ENCODE measurements at places on chromosomes 3 and 15.
A peak's percentile ranks its signal among the peaks of the same experiment; 100 is the strongest.

DNA sequence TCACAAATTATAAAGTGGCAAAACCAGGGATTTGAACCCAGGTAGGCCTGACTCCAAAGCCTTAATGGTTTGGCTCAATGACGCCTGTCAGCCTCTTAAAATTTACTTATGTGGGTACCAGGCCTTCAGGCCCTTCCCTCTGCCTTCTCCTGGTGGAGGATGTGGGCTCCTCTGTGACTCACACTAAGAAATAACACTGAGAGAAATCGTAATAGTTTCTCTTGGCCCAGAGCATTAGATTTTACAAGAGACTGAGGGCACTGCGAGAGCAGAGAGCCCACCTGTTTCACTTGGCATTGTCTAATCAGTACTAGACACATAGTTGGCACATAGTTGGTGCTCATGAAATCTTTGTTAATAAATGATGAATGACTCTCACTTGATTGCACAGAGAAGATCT is 505.2 kb downstream of the SHQ1 start:
- DNase-seq: peak; percentile 43

DNA sequence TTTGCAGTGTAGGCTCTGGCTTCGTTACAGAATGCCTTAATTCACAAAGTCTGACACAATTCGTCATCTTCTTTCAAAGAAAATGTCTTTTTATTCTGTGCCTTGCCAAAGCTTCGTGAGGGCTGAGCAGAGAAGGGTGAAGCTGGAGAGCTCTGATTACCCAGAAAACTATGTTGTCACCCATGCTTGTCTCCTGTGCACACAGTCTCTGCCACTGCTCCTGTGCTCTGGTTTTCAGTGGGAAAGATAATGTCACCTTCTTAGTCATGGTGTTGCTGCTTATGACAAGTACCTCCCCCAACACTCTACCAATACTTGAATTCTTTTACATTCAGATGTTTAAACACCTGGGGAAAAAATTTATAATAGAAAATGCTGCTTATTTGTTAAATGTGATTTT is 509.2 kb upstream of the GRM7 start:
- no peak for DNase-seq

DNA sequence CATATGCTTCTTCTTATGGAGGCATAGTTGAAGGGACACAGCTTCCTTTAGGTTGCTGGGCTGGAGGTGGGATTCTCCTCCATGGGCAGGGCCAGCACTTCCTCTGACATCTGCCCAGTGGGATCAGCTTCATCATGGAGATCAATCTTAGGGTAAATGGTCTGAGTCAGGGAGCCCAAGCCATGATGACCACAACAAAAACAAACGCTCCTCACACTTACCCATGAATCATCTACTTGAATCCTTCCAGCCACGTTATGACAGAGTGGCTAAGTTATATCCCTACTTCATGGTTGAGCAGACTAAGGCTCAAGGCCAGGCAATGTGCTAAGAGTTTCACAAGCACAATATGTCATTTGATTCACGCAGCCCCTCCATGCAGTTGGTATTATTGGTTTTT is 87.2 kb upstream of the NMNAT3 start:
- DNase-seq: peak; percentile 82

DNA sequence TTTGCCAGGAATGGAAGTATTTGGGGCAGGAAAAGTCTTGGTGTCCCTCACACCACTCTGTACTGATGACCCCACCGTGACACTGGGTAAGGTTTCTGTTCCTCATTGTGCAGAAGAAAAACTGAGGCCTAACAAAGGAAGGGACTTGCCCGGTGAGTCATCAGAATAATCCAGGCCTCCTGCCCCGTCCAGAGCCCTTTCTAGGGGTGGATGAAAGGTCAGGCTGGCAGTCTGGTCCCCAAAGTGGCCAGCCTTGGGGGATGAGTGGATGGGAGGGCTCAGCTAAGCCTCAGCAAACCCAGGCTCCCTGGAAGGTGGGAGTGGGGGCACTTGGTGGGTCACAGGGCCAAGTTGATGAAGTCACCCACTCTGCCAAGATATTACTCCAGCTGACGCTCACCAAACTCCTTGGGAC is 2.3 kb upstream of the DNAH1 start:
- peak; percentile 14 for DNase-seq

DNA sequence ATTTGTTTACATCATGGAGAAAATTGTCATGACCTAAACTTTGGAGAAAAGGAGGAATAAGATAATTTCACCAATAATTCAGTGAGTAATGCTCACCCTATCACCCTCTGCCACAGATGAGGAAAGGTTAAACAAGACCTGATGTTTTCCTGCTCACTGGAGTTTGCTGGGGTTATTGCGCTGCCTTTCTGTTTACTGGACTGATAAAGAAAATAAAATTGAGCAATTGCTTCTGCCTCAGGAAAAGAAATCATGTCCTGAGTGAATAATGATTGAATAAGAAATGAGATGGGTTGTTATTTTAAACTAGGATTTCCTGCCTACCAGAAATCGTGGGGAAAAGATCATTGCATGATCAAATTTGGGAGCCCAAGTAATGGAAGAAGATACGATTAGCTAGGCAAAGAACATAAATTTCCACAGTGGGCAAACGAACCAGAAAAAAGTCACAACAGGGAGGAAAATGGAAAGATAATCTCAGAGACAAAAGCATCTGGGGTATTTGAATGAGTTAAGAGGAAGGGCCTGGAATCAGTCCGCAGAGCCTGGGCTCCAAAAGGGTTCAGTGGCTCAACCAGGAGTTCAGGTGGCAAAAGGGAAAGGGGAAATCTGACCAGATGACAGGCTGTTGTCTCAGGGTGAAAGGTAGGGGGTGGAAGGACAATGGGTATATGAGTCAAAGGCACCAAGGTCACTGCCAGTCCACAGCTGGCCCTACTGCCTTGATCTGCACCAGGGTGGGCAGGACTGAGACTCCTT is 146.8 kb downstream of the FAM43A start:
- DNase-seq: no peak

- no peak for DNase-seq
Measured at GRCh38 chr15:60540002-60540651, 61.2 kb upstream of the ICE2 start.

DNA sequence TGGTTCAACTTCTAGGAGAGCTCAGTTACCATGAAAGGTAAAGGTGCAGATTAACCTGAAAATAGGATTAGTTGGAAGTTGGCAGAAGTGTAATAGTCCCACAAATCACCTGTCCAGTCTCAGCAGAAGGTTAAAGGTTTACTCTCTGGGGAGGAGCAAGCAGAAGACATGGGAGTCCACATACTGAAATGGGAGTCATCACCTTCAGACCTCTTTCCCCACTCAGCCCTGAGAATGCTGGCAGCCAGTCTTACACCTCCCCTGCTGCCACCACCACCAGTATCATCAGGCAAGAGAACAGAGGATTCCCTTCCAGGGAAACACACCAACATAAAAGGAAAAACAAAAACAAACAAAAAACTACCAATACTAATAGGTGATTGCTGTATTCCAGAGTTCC is 13.8 kb upstream of the PLA2G4D start:
- peak; percentile 11 for DNase-seq

GRCh38 chr3:16670191-16670590 is 65.0 kb upstream of the DAZL start:
- DNase-seq: no peak

DNA sequence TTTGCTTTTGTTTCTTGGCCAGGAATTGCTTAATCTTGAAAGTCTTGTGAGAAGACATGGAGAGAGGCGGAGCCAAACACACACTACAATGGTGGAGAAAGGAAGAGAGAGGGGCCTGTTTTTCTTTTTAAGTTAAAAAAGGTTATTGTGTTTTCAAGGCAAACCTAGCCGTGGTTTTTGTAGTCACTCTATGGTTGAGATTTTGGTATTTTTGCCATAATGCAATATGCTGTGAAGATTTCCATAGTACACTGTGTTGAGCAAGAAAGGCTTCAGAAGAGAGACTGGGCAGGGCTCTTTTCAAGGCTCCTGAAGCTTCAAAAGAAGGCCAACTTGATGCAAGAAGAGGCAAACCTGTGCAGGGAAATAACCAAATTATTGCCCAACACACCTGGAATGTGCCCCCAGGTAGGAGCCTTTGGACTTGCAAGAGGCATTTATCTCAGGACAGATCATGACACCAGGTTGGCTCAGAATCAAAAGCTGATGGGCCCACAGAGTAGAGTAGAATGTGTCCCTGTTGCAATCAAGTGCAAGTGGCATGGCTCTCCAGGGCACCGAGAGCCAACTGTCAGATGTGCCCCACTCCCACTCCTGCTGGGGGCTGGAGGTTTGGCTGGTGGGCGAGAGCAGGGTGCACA is 22.1 kb downstream of the AMOTL2 start:
- DNase-seq: peak; percentile 75

GRCh38 chr3:151316267-151316991 is at the start of gene GPR87:
GPR87 (minus strand) TSS chr3:151316820; CDS start chr3:151300100, 16,720 bp downstream.
- DNase-seq: no peak

GRCh38 chr3:30681649-30682211 is 75.3 kb downstream of the TGFBR2 start:
- DNase-seq: peak; percentile 46

DNA sequence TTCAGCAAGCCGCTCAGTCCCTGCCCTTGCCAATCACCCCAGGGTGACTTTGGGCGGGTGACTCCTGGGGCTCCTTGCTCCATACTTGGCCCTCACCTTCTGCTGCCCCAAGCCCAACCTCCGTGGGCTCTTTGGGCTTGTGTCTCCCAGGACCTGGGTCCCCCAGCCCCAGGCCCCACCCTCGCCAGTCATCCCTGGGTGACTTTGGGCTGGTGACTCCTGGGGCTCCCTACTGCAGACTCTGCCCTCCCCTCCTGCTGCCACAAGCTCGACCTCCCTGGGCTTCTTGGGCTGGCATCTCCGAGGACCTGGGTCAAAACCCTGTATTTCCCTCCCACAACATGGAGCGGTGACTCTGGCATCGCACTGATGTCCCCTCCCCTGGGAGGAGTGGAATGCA is 151.5 kb downstream of the GOLGA6L4 start:
- no peak for DNase-seq

Data from AG10803 (cell line).